ENCODE measurements at places on chromosomes 16 and 17.

- DNase-seq, result peak; percentile 95
These were observed 48.9 kb upstream of the MRPS23 start for GRCh38 chr17:57898487-57899311.

DNA sequence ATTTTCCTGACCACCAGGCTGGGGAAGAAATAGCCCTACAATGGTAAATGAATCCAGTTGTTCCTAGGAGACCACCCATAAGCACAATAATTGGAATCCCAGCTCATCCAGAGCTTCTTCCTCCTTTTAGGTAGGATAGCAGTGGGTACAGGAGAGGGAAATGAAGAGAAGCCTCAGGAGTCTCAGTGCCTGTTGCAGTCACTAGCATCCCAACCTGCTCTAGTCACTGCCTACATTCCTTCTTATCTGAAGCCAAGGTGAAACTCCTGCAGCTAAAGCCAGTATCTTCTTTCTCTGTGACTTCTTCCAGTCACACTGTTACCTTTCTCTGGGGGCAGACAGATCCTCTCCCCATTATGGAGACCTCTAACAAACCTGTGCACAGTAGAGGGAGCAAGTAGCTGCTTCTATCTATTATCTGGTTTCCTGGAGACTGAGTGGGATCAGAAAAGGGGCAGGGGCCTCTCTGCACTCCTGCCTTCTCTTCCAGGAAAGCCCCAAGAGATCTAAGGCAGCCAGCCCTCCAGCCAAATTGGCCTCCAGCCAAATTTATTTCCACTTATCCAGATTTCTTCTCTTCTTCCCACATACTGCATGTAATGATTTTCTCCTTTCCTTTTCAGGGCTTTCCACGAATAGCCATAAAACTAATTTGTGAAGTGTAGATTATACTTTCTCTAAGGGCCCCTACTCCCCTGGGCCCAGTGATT, 85.5 kb downstream of the SSH2 start:
- DNase-seq, result peak; percentile 77

DNA sequence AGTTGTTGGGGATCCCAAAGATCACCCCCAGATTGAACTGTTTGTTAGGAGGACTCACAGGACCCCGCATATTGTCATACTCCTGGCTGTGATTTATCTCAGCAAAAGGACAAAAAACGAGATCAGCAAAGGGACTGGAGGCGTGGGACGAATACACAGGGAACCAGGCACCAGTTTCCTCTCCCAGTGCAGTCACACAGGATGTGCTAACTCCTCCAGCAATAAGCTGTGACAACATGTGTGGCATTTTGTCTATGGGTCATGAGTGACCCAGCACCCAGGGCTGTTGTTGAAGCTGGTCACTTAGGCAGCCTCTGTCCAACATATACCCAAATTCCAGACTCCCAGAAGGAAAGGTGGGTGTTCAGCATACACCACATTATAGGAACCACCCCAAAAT, 60.9 kb downstream of the CPPED1 start:
- no peak for DNase-seq

DNA sequence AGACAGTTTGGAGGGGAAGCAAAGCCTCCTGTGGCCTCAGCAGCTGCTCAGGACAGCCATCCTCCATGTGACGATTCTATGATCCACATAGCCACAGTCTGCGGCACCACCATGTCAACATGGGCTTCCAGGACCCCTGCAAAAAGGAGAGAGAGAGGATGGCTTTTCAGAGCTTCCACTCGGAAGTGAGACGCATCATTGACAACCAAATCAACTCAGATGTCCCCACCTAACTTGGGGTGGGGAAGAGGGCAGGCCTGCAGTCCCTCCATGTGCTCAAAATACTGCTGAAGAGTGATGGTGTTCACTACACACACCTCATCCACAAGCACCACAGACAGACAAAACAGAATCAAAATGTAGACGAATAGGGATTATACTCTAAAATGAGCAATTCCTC, 5.9 kb upstream of the METTL16 start:
- no peak for DNase-seq

GRCh38 chr17:82503094-82503727, 16.3 kb upstream of the FOXK2 start:
- DNase-seq, result no peak

DNA sequence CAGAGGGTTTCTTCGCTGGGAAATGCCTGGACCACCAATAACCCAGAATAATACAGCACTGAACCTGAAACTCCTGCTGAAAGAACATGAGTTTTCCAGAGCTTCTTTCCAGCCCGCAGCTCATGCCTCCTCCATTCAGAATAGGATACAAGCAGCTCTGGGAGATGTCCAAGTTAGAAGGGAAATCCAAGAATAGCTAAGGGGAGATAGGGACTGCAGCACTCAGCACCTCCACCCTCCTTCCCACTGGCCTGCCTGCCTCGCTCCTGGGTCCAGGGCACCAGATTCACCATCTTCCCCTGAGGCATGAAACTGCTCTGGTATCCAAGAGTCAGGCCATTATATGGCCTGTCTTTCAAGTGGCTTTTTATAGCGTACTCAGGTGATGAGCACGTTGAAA, 4.1 kb downstream of the KRT31 start:
- no peak for DNase-seq

DNA sequence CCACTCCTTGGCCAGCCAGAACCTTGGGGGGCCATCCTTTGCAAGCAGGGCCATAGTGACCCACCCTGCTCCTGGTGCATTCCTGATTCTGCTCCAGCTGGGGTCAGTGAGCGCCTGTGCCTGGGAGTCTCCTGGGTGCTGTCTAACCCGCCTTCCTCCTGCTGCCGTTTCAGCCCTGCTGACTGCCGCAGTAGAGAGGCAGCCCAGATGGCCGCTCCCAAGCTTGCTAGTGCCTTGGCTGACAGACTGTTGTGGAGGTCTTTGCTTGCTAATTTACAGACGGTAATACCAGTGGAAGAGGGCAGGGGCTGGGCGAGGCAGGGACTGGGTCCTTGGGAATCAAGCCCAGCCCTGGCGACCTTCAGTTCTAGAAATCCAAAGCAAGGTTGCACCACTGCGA, 99.6 kb downstream of the SOCS1 start:
- DNase-seq, result no peak

DNA sequence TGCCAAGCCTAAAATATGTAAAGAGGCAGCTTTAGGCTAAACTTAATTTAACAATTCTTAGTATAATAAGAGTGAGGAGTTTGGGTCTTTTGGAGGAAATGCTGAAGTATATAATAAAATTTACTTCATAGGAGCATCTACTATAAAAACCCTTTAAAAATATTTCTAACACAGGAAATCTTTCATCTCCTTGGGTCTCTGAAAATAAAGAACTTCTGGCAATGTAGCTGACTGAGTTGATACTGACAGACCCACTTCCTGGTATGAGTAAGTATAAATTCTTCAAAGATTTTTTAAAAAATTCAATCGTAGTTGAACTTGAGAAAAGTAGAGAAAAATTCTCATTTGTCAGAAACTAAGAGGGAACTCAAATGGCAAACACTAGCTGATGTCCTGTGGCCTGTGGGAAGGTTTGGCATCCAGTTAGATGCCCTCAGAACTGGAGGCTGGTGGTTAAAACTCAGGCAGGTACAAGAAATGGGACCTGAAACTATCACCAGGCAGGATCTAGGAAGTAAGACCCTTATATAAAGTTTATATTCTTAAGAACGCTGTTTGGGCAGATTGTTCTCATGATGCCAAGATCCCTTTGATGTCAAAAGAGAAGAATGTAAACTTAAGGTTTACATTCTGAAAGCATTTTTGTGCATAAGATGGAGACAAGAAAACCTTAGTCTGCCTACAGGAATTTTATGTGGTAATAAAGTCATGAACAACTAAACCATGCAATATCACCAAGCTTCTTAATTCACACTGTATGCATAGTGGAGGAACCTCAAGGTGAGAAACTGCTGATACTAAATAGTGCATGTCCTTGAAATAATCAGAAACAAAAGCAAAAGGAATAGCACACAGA, 6.2 kb downstream of the KRTAP4-6 start:
- DNase-seq, result no peak

- no peak for DNase-seq
These were observed 7.3 kb downstream of the PLEKHG4 start for GRCh38 chr16:67286441-67287235.

GRCh38 chr17:82302991-82303943, 14.1 kb downstream of the CD7 start:
- DNase-seq, result no peak

GRCh38 chr17:37256627-37257026, 119.2 kb upstream of the C17orf78 start:
- DNase-seq, result no peak

GRCh38 chr16:883340-883739, 82.8 kb upstream of the GNG13 start:
- no peak for DNase-seq

DNA sequence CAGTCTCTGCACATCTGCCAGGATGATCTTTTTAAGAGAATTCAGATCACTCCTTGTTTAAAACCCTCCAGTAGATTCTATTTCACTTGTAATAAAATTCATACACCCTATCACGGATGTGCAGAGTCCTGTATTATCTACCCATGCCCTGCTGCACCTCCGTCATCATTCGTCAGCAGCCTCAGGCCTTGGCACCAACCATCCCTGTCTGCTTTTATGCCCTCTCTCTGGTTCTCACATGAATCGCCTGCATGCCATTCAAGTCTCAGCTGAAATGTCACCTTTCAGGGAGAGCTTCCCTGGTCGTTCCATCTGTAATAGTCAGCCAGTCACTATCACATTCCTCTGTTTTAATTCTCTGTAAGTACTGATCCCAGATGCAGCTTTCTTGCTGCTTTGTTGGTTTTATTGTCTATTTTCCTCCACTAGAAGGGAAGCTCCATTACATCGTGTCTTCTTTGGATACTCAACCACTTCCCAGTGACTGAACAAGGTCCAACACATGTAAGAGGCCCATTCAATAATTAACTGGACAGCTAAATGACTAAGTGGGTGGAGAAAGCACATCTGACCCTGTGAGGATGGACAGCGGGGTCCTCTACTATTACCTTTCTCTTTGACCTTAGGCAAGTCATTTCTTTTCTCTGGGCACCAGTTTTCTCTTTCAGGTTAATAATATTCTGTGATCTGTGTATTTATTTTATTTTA, 81.2 kb upstream of the GOT2 start:
- no peak for DNase-seq

DNA sequence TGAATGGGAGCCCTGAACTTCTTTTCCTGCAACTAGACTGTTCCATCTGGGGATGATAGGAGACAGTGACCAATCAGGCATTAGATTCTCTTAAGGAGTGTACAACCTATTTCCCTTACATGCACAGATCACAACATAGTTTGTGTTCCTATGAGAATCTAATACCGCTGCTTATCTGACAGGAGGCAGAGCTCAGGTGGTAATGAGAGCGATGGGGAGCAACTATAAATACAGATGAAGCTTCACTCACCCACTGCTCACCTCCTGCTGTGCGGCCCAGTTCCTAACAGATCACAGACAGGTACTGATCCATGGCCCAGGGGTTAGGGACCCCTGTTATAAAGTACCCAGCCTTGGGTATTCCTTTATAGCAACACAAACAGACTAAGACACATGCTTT, 17.4 kb upstream of the ADAMTS18 start:
- DNase-seq, result no peak

- DNase-seq, result no peak
These were observed 68.6 kb downstream of the SMPD3 start for GRCh38 chr16:68379472-68380347.

DNA sequence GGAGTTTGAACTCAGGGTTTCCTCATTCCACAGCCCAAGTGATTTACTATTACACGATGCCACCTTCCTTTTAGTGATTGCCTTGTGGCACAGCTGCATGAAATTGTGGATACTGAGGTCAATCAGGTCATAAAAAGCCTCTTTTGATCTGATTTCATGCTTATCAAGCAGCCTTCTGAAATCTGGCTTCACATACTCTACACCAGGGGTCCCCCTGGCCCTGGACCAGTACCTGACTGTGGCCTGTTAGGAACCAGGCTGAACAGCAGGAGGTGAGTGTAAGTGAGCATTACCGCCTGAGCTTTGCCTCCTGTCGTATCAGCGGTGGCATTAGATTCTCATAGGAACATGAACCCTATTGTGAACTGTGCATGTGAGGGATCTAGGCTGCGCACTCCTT, 13.8 kb downstream of the SLFN5 start:
- no peak for DNase-seq

GRCh38 chr16:65655802-65656201, 533.9 kb upstream of the CDH11 start:
- DNase-seq, result no peak

DNA sequence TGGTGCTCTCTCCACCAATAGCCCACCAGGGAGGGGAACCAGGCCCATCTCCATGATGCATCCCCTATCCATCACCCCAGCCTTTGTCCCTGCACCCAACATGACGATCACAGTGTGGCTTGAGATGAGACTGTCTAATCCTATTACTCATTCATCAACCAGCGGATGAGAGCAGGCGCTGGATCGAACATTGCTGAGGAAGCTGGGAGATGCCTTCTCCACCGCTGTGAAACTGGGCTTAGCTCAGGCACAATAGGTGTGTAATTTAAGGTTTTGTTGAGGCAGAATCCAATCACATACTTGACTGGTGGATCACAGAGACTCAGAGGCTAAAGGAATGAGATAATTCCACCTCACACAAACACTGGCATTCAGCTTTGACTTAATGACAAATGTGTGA, 64.6 kb upstream of the IRX3 start:
- no peak for DNase-seq

DNA sequence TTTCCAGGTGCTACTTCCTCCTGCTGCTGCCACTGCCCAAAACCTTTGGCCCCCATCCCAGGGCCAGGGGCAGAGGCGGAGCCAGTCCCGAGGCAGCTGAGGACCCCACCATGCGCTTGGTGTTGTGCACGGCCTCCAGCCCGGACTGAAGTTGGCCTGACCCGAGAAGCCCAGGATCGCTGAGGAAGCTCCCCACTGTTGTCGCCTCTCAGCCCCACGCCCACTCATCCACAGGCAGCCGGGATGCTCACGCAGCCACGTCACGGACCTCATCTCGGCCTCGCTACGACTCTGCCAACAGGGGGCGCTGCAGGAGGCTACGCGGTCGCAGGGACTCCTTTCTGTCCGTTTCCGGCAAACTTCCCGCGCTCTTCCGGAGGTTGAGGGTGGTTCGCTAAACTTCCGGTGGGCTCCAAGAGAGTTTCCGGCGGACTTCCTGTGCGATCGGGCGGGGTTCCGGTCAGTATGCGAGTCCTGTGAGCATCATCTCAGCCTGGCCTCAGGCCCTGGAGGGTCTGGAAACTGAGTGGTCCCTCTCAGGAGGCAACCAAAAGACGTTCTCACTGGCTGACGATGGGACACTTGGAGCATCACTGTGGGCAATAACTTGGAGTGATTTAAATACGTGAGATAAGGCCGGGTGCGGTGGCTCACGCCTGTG, 12.4 kb downstream of the ZG16B start:
- peak; percentile 68 for DNase-seq

GRCh38 chr16:1989209-1990100, at the start of gene SYNGR3:
SYNGR3 (plus strand) TSS chr16:1989970; CDS start chr16:1990103, 133 bp downstream.
- no peak for DNase-seq
